ENCODE measurements at places on chromosomes 7 and 10.

DNA sequence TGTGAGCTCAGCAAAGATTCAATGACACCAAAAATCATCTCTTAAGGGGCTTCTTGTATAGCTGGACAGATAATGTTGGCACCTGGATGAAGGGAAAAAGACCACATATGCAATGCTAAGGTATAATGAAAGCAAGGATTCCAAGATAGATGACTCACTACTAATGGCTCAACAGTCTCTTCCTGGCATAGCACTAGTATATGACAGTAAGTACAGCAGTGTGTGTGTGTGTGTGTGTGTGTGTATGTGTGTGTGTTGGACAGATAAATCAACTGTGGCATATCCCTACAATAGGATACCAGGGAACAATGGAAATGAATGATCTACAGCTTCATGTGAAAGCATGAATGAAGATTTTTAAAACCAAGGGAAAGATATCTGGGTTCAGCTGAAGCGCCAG, 257.1 kb downstream of the SFMBT2 start:
- DNase-seq = no peak

DNA sequence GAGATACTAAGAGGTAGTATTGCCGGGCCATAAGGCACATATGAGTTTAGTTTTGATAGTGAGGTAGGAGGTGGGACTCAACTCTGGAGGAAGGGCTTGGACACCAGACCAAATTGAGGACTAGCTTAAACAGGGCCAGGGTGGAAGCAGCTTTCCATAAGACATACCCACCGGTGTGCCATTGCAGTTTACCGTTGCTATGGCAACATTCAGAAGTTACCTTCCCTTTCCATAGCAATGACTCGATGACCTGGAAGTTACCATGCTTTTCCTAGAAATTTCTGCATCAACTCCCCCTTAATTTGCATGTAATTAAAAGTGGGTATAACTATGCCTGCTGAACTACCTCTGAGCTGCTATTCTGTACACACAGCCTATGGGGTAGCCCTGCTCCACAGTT, 10.9 kb upstream of the SNX10 start:
- DNase-seq = no peak

DNA sequence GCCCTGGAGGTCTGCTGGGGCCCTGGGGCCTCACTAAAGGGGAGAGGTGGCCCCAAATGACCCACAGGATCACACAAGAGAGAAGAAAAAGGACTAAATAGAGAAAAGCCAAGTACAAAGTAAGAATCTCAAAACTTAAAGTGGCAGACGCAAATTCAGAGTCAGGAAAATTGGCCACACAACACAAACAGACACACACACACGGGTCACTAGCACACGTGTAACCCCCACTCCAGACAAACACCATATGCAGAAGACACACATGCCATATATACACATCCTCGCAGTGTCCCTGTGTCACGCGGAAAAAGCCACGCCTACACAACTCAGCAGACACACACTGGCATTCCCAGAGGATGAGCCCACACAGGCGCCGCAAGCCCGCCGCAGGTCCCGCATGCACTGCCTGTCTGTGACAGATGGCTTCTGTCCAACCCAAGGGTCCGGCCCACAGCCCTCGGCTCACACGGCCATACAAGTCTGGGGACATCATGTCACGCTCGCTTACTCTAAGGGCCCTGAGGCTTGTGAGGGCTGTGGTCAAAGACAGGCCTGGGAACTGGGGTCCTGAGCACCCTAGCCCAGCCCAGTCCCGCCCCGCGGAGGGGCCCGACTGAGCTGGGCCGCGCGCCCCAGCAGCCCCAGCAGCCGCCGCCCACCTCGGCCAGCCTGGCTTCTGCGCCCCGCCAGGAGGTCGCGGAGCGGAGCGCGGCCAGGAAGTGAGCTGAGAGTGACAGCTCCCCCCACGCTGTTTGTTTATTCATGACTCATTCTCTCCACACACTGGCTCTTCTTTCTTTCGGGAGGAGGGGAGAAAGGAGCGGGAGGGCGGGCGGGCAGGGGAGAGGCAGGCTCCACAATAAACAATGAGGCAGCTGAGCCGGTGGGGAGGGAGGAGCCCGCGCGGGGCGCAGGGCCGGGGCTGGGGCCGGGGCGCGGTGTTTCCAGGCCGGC, 95.5 kb upstream of the ZMIZ1 start:
- DNase-seq = peak; percentile 86

DNA sequence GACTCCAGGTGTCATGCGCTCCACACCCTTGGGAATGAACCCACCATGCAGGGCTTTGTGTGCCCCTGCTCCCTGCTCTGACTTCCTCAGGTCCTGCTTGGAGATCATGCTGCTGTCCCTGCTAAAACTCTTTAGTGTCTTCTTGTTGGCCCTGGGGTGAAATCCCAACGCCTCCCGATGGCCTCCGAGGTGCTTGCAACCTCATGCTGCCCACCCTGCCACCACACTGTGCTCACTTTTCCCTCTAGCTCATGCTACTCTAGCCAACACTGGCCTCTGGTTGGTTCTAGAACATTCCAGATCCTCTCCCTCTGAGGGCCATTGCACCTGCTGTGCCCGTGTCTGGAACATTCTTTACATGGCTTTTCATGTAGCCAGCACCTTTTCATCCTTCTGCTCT, 227.7 kb downstream of the ADAM12 start:
- DNase-seq = no peak

DNA sequence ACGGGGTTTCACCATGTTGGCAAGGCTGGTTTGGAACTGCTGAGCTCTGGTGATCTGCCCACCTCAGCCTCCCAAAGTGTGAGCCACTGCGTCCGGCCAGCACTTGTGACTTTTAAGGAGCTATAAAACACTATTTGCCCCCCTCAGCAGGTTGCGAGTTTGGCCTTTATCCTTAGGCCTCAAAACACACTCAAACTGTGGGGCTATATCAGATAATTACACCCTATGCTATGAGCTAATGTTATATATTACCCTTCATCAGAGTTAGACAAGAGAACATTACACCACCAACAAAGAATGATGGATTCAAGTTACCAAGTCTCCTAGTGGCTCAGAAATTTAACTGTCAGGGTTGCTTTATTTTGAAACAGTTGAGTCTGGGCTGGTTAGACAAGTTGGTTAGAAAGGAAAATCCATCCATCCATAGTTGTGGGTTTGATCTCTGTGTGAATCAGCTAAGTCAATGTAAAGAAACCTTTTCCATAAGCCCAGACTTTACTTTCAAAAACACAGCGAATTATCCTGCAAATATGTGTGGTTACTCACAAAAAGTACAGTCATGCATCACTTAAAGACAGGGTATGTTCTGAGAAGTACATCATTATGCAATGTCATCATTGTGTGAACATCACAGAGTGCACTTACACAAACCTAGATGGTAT, 115.8 kb downstream of the SEMA3D start:
- DNase-seq = no peak

DNA sequence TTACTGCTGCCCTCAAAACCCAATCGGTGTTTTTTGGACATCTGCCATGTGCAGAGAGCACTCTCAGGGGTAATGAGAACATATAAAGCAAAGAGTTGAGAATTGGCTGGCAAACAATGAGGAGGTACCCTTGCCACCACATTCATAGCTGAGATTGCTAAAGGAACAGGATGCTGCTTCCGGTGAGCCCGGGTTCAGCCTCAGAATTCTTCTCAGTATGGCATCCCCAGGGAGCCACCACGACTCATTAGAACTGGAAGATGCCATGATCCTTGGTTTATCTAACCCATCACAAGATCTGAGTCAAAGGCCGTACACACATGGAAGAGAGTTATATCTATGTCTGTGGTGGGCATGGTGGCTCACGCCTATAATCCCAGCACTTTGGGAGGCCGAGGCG, 174.4 kb downstream of the ARID5B start:
- no peak for DNase-seq

DNA sequence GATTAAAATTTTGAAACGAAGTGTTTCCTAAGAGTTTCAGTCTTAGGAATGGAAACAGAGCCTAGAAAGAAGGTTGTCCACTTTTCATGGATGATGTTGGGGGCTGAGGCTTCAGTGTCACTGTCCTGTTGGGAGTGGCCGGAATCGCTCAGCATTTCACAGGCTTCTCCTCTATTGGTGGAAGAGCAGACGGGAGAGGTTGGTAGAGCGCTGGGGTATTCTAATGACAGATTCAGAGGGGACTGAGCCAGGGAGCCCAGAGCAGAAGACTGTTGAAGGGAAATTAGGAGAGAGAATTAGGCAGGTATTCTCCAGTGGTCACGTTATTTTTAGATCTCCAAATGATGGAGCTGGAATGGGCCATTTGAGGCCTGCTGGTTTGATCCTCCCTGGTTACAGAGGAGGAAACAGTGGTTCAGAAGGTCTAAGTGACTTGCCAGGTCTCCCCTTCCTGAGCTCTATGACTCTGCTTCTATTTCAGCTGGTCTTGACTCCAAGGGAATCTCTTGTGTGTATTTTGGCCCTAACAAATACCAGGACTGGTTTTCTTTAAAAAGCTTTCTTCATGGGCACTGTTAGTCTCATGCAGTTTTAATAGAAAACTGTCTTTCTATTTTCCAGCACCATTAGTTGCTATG, 35.7 kb upstream of the EEPD1 start:
- no peak for DNase-seq

DNA sequence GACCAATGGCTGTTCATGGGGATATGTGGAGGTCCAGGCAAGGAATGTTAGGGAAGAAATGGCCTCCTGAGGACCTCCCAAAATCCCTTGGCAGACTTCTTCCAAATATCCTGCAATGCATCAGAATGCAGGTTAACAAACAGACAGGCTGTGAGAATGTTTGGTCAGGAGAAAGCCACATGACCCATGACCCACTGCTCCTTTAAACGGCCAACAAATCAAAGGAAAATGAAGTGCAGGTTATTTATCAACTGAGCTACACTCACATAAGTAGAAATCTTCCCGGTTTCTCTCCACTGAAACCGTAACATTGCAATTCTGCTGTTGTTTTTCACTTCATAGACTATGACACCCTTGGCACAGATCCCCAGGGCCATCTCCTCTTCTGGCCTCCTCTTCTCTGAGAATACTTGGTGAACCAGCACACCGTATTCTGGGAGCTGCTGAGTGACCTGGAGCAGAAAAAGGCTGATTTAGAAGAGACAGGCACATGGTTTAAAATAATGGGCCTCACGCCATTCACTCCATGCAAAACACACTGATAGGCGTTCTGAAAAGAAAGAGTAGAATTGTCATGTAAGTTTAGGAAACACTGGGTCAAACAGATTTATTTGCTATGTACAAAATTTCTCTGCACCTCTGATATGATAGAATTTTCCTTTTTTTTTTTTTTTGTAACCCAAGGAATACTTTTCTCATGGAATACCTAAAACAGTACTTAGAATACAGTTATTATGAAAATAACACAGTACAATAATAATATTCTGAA, 67.8 kb downstream of the FRMPD2 start:
- DNase-seq = no peak

GRCh38 chr10:33754052-33754451, 419.6 kb upstream of the NRP1 start:
- DNase-seq = no peak

DNA sequence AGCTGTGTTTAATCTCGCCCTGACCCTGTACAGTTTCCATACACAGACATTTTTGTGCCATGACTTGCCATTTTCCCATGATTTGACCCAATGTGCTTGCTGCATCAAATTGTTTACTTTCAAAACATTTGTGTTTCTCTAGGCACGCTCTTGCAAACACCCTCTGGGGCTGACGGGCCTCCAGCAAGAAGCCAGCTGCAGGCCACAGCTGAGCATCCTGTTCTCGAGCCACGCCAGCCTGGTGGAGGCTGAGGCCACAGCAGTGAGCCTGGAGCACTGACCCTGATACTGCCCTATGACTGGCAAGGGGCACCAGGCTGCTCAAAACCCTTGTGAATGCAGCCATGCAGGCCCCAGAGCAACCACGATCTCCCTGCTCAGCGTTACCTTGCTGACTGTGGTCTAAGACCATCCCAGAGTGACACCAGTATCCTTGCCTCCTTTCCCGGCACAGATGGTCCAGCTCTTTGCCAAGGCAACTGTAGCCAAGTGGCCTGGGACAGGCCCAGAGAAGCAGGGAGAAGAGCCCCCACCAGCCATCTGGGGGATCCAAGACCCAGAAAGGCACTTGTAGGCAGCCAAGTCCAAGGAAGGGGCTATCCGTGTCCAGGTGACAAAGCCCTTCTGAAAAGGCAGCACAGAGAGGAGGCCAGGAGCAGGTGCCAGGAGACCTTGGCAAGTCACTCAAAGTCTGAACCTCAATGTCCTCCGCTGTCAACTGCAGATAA, 78.5 kb downstream of the OAT start:
- DNase-seq = peak; percentile 54

DNA sequence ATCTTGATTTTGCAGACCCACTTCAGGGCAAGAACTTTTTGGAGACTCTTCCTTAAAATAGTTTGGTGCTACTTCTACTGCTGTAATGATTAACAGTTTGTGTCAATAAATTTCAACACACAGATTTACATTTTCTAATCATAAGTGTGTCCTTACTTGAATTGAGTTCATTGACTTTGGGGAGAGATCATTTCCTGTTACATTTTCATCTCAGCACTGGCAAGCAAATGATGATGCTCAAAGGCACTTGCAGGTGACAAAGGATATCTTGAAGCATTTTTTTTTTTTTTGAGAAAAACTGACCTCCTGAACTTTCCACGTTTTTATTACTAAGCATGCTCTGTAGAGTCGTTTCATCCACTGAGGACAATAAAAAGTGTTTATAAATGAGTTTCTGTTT, 52.7 kb downstream of the GPR85 start:
- DNase-seq = no peak

DNA sequence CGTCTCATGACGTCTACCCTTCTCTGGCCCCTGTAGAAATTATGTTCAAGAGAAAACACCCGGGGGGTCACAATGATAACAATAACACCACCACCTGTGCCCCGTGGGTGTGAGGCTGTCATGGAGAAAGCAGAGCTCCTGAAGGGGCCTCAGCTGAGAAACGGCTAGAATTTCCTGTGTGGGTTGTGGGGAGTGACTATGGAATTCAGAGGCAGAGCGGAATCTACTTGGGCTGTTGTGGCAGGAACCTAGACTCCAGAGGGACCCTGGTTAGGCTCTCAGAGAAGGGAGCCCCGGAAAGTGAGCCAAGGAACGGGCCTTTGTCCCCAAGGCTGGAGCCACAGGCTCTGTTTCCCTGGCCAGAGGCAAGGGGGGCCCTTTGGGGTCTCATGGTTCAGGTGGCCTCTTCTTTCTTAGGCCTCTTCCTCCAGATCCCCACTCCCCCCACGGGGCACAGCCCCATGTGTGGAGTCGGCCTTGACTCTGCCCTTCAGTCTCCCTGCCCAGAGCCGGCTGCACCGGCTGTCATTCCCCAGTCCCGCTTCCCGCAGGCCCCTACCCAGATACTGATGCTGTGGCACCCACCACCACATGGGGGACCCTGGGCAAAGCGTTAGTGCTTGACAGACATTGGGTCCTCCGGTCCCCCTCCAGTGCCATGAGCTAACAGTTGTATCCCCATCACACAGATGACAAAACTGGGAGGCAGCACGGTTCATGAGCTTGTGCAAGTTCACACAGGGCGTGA, 6.5 kb upstream of the GIMAP8 start:
- no peak for DNase-seq

Data from ovary (tissue), 10 donors.